ENCODE measurements at places on chromosomes 1 and 21.

GRCh38 chr1:237211540-237211939 lies 169.6 kb downstream of the RYR2 start:
- no peaks in the 10 kb centered on the region for H3K4me1 ChIP-seq
- no peaks in the 10 kb centered on the region for H3K27me3 ChIP-seq
- no peak for DNase-seq
- H3K4me3 ChIP-seq, result no peak overlapping the region
- no peaks in the 10 kb centered on the region for H3K36me3 ChIP-seq

GRCh38 chr1:247415423-247416361 lies at the start of gene NLRP3:
TSS of gene NLRP3 (plus strand) at chr1:247416173. CDS start at chr1:247418801, 2,628 bp downstream.
- H3K4me1 ChIP-seq, result peaks cover 42% of the 10 kb centered on the region
- H3K36me3 ChIP-seq, result no peaks in the 10 kb centered on the region
- DNase-seq, result no peak
- peak within 1 kb of the TSS; percentile 92 for H3K27ac ChIP-seq

GRCh38 chr1:4972761-4973320 lies 318.4 kb downstream of the AJAP1 start:
- H3K4me1 ChIP-seq, result no peaks in the 10 kb centered on the region
- peaks cover 4% of the 10 kb centered on the region for H3K27me3 ChIP-seq
- no peaks in the 10 kb centered on the region for H3K36me3 ChIP-seq

GRCh38 chr21:44258056-44258725 lies 3.5 kb downstream of the DNMT3L start:
- no peaks in the 10 kb centered on the region for H3K4me1 ChIP-seq
- H3K27me3 ChIP-seq, result no peaks in the 10 kb centered on the region
- no peaks in the 10 kb centered on the region for H3K36me3 ChIP-seq
- H3K27ac ChIP-seq, result no peak overlapping the region

DNA sequence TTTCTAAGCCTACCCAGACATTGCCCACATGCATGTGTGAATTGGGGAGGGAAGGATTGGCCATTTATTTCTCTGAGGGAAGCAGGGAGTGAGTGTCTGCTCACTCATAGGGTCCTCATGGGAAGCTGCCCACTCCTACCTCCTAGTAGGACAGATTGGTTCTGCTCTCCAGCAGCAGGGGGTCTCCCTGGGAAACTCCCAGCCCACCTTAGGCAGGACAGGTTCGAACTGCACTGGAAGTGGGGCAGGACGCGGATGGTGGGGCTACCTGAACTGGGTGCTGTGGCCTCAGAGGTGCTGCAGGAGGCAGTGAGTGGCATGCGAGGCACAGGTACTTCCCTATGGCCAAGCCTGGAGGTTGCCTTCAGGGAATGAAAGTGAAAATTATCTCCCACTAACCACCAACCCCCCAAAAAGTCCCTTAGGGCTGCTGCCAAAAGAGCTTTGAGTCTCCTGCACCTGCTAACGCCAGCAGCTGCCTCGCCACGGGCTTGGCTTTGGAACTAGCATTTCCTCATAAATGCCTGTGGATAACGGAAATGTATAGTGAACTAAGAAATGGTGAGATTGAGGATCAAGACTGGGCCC lies 157.0 kb upstream of the COA6 start:
- H3K4me3 ChIP-seq, result peak overlapping the region; percentile 49
- peaks cover 24% of the 10 kb centered on the region for H3K27me3 ChIP-seq
- H3K4me1 ChIP-seq, result peaks cover 4% of the 10 kb centered on the region
- no peaks in the 10 kb centered on the region for H3K36me3 ChIP-seq
- H3K27ac ChIP-seq, result no peak overlapping the region
- DNase-seq, result no peak

GRCh38 chr1:14976256-14976655 lies 177.3 kb upstream of the TMEM51 start:
- no peaks in the 10 kb centered on the region for H3K4me1 ChIP-seq
- no peak overlapping the region for H3K27ac ChIP-seq
- DNase-seq, result no peak
- no peaks in the 10 kb centered on the region for H3K36me3 ChIP-seq
- H3K27me3 ChIP-seq, result no peaks in the 10 kb centered on the region
- H3K4me3 ChIP-seq, result no peak overlapping the region

- peaks cover 29% of the 10 kb centered on the region for H3K27me3 ChIP-seq
- H3K4me1 ChIP-seq, result peaks cover 7% of the 10 kb centered on the region
- H3K4me3 ChIP-seq, result no peak overlapping the region
- no peak overlapping the region for H3K27ac ChIP-seq
These were observed 30.0 kb upstream of the S100A7 start for GRCh38 chr1:153490272-153491051.

- H3K27ac ChIP-seq, result no peak overlapping the region
- H3K27me3 ChIP-seq, result peaks cover 22% of the 10 kb centered on the region
- DNase-seq, result no peak
These were observed 6.3 kb upstream of the IL20 start for GRCh38 chr1:206859082-206859521.

DNA sequence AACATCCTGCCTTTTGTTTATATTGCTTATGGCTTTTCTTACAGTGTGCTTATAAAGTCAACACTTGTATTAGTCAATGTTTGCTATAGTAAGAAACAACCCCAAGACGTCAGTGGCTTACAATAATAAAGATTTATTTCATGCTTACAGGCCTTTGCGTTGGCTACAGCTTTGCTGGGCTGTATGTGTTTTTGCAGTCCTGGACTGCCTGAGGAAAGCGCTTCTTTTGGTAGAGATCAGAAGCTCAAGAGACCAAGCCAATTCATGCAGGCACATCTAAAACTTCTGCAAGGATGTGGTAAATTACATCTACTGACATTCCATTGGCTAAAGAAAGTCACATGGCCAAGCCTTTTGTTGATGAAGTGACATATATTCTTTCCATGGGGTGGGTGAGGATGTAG lies 17.5 kb upstream of the PRKAA2 start:
- H3K4me1 ChIP-seq, result no peaks in the 10 kb centered on the region
- H3K27ac ChIP-seq, result no peak overlapping the region
- H3K27me3 ChIP-seq, result peaks cover 37% of the 10 kb centered on the region
- no peak overlapping the region for H3K4me3 ChIP-seq

GRCh38 chr1:36988741-36989193 lies 45.5 kb downstream of the GRIK3 start:
- peaks cover 16% of the 10 kb centered on the region for H3K27me3 ChIP-seq
- H3K4me1 ChIP-seq, result no peaks in the 10 kb centered on the region
- DNase-seq, result no peak
- no peak overlapping the region for H3K4me3 ChIP-seq
- H3K36me3 ChIP-seq, result no peaks in the 10 kb centered on the region

DNA sequence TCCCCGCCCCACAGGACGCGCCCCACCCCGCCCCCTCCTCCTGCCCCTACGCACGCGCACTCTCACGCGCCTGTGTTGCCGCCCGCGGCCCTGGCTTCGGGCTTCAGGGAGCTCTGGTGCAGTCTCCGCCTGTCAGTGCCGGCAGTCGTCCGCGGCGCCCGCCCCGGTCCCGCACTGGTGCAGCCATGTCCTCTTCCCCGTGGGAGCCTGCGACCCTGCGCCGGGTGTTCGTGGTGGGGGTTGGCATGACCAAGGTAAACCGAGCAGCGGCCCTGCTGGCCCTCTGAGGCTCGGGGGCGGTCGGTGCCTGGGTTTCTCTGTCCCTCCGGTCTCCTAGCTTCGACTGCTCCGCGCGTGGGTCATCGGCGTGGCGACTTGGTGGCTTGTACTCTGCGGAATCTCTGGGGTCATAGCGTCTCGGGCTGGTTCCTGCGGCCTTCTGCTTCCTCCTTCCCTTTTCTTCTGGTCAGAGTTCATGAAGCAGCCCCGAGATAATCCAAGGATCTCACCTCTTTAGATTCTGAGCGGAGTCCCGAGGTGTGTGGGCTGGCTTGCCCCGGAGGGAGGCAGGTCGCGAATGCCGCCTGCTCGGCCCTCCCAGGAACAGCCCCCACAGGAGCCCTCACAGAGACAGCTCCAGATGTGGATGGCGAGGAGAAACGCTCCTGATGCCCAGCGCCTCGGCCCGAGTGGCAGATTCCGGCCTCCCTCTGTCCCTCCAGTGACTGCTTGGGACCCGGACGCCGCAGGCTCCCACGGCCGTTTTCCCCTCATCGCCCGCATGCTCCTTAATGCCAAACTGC lies at the start of gene SCP2:
Gene SCP2 (plus strand): TSS at position 65 of the 803 bp plus-strand sequence. CDS start 121 bp downstream, at position 186.
- H3K27me3 ChIP-seq, result peaks cover 2% of the 10 kb centered on the region
- H3K27ac ChIP-seq, result peak within 1 kb of the TSS; percentile 60
- H3K4me3 ChIP-seq, result peak within 1 kb of the TSS; percentile 95

DNA sequence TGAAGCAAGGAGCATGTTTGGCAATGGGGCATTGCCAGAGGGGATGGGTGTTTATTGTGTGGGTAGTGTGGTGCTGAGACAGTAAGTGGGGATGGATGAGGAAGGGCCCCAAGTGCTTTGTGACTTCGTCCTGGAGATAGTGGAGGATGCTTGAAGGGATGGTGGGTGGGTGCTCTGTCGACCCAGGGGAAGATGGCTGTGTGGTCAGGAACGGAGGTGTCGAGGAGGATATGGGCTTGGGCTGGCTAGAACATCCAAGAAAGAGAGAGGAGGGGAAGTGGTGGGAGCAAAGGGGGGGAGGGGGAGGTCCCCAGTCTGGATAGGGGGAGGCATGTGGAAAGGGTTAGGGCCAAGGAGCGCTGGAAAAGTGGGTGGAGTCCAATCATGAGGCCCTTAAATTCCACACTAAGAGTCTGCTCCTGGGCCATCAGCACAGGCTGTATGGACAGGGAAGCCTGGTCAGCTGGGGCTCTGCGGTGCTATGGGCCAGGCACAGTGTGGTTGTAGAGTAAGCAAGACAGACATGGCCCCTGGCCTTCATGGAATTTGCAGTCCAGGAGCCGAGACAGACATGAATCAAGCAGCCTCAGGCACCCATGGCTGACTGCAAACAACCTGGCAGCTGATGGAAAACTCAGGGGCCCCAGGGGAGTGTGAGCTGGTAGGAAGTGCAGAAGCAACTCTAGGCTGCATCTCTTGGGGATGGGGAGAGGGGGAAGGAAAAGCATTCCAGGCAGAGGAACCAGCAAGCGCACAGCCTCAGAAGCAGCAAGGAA lies 36.3 kb downstream of the EDN2 start:
- H3K27me3 ChIP-seq, result peaks cover 15% of the 10 kb centered on the region
- DNase-seq, result no peak

DNA sequence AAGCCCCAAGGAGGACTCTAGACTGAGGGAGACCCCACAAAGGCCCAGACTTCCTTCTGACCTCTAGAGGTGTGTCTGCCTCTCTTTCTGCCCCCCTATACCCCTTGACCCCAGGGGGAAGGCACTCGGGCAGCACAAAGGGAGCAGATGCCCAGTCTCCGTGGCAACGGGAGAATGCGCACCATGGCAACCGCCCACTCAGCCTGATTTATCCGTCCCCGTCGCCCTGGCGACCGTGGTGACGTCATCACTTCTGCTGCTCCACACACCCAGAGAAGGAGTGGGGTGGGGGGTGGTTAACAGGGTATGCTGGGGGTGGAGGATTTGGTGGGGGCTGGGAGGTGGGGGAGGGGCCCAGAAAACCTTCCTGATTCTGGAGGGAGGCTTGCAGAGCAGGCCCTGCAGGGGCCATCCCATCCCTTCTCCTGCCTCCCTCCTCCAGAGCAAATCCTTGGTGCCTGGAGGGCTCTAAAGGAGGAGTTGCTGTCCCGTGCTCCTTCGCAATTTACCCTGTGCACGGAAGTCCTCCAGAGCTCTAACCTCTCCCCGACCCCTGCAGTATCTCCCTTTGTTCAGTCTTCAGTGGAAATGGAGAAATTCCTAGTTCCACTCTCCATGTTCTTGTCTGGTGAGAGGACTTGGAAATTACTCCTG lies 6.3 kb downstream of the CELF3 start:
- H3K27me3 ChIP-seq, result peaks cover 11% of the 10 kb centered on the region
- no peak overlapping the region for H3K4me3 ChIP-seq
- no peaks in the 10 kb centered on the region for H3K36me3 ChIP-seq
- H3K27ac ChIP-seq, result no peak overlapping the region

DNA sequence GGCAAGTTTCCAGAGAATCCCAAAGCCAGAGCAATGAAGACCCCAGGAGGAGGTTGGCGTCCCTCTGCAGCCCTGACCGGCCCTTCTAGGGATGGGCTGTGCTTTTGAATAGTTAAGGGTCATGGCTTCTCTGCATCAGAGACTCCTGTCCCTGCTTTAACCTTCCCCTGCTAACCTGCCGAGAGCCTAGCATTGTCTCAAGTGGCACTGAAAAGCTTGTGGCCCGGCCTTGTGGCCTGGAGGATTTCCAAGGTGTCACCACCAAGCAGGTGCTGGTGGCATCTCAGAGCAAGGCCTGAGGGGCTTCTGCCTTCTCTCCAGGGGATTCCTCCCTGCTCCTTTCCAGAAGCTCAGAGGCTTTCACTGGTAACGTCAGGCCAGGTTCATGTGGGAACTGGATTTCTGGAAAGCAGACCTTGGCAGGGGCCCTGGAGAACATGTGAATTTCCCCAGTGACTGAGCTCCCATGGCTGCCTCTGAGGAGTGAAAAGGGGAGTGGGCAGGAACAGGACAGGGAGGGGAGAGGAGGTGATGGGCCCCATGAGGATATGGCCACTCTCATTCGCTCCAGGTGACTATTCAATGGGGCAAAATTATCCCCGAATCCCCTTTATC lies 409.9 kb downstream of the PTPRU start:
- peaks cover 28% of the 10 kb centered on the region for H3K27me3 ChIP-seq
- H3K27ac ChIP-seq, result no peak overlapping the region
- no peaks in the 10 kb centered on the region for H3K36me3 ChIP-seq
- H3K4me1 ChIP-seq, result no peaks in the 10 kb centered on the region
- peak; percentile 56 for DNase-seq
- no peak overlapping the region for H3K4me3 ChIP-seq

DNA sequence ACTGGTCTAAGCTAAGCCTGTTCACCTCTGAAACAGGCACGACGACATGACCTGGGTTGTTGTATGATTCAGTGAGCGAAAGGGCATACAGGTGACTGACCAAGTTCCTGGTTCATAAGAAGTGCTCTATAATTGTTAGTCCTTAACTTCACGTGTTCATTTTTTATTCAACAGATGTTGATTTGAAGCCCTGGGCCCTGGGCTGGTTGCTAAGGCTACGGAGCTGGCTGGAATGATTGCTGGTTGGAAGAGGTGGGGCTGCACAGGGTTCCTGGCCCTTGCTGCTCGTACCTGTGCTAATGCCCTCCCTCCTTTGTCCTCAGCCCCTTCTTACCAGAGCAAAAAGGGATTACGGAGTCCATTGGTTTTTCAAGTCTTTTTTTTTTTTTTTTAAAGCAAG lies 111.3 kb upstream of the CSF3R start:
- no peak overlapping the region for H3K4me3 ChIP-seq
- no peak overlapping the region for H3K27ac ChIP-seq
- no peaks in the 10 kb centered on the region for H3K36me3 ChIP-seq
- H3K4me1 ChIP-seq, result peaks cover 5% of the 10 kb centered on the region
- no peak for DNase-seq

DNA sequence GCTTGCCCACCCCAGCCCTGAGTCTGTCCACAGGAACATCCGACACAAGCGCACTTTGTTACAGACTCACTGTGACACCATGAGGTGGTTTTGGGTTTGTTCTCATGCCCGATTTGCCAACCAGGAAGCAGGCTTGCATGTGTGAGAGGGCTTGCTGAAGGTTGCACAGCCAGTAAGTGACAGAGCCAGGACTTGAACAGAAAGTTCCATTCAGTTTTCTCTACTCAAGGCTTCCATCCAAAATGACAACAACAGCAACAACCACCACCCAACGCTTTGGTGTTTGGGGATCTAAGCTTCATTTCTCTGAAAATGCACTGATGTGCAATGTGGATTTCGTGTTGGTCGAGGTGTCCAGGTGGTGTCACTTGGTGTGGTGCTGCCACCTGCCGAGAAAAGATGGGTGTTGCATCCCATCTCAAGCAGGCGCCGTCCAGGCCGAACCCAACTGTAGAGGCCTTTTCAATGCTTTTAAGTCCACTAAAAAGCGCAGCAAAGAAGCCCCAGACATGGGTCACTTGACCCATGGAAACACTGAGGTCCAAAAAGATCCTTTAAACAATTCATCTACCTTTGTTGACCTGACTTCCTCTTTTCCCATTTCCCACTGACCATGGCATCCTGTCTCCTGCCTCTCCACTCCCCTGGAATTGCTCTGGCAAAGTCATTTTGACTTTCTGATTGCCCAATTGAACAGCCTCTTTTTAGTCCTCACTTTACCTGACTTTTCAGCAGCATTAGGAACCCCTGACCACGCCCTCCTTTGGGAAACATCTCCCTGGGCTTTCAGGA lies 12.2 kb downstream of the CITED4 start:
- peak; percentile 81 for DNase-seq
- no peaks in the 10 kb centered on the region for H3K36me3 ChIP-seq
- no peak overlapping the region for H3K27ac ChIP-seq
